ENCODE measurements at places on chromosomes 6 and 20.

GRCh38 chr6:53251033-53251672 is 97.6 kb downstream of the ELOVL5 start:
- peak; percentile 22 for DNase-seq

- DNase-seq, result no peak
Observed at GRCh38 chr6:54578261-54578660, 268.3 kb upstream of the FAM83B start.

GRCh38 chr6:75991941-75992340 is 80.5 kb downstream of the IMPG1 start:
- DNase-seq, result no peak

- peak; percentile 11 for DNase-seq
Observed at GRCh38 chr6:160919723-160920440, 71.7 kb upstream of the MAP3K4 start.

DNA sequence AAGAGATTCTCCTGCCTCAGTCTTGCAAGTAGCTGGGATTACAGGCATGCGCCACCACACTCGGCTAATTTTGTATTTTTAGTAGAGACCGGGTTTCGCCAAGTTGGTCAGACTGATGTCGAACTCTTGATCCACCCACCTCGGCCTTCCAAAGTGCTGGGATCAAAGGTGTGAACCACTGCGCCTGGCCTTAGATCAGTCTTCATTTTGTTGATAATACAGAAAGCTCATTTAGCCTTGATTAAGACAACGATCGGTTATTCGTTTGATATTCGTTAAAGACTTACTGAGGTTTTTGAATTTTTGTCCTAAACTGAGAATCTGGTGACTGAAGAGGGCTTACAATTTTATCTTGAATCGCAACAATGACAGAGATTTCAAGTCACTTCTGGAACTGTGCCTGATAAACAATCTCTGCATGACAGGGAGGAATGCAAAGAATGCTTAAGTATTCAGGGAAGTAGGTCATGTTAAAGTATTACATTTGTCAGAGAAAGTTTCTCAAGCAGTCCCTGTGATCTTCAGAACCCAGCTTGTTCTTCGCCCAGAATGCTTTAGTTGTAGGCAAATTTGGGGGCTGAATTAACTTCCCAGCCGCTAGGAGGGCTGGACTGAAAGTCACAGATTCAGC is 14.8 kb downstream of the AKAP12 start:
- peak; percentile 35 for DNase-seq

DNA sequence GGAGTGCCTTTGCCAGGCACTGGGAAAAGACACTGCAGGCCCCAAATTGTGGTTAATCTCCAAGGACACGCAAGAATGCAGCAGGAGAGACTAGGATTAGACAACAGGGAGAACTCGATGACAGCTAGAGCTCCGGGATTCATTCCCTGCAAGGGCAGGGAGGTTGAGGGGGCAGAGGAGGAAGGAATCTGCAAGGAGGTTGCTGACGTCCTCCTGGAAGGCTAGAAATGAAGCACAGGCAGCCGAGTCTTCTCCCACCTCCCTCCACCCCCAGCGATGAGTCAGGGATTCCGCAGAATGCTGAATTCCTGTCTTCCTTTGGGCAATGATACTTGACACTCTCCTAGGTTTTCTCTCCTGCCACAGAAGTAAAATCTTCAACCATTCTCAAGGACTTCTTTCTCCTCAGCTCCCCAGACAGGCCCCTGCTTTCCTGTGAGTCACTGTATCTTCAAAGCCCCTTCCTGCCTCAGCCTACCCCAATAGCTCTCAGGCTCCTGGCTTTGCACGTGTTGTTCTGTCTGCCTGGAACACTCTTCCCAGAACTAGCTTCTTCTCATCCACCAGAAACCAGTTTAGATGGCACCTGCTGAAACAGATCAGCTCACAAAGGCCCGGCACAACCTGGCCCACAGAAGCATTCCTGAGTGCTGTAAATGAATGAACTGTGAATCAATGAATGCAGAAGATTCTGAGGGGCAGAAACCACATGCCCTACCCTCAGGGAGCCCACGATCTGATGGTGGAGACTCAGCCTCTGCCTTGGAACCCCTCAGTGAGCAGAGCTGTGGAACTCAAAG is 85.6 kb downstream of the MRPL14 start:
- DNase-seq, result peak; percentile 81

DNA sequence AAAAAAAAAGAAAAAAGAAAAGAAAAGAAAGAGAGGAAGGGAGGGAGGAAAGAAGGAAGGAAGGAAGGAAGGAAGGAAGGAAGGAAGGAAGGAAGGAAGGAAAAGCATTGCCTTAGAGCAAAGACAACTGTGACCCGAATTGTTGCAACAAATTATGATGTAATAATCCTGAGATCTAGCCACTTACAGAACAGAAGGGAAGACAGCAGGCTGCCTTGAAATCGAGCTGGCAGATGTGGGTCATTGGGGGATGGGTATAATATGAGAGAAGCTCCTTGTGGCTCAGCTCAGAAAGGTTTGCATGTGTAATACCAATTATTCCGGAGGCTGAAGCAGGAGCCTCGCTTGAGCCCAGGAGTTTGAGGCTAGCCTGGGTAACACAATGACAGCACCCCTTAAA is 208.1 kb upstream of the PROKR2 start:
- DNase-seq, result no peak

DNA sequence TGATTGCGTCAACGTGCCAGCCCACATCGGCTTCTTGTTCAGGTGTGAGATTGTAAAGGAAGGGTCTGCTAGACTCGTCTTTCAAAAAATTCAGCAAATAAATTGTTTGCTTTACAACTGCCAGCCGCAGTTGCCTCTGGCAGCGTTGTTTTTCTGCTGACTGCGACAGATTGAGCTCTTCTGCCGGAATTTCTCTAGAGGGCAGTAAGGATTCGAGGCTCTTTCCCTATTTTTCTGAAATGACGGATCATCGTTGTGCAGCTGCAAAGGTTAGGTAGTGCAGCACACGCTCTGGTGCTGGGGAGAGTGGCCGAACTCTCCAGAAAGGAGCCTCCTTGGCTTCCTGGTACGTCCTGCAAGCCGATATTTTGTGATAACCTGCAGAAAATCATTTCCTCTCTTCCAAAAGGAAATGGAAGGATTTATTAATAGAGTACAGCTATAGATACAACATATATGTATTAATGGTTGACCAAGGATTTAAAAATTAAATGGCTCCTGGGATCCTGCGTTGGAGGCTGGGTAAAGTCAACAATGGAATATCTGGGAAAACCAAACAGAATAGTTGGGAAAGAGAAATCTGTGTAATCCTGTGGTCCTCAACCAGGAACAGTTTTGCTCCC is 121.9 kb upstream of the ZFP64 start:
- DNase-seq, result peak; percentile 38

DNA sequence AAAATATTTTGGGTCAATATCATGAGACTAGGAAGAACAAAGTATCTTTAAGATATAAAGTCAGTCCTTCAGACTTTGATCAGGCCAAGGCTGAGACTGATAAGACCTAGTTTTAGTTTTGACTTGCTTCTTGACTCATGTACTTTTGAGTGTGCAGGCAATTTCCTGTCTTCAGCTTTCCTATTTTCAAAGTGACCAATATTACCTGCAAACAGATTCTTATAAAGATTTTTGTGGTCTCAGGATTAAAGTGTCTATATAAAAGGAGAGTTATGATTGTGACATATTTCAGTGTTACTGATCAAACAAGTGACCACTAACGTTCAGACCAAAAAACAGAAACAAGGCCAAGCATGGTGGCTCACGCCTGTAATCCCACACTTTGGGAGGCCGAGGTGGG is 36.0 kb upstream of the AKIRIN2 start:
- no peak for DNase-seq

- DNase-seq, result no peak
Observed at GRCh38 chr6:9540126-9540525, 874.7 kb downstream of the TFAP2A start.

DNA sequence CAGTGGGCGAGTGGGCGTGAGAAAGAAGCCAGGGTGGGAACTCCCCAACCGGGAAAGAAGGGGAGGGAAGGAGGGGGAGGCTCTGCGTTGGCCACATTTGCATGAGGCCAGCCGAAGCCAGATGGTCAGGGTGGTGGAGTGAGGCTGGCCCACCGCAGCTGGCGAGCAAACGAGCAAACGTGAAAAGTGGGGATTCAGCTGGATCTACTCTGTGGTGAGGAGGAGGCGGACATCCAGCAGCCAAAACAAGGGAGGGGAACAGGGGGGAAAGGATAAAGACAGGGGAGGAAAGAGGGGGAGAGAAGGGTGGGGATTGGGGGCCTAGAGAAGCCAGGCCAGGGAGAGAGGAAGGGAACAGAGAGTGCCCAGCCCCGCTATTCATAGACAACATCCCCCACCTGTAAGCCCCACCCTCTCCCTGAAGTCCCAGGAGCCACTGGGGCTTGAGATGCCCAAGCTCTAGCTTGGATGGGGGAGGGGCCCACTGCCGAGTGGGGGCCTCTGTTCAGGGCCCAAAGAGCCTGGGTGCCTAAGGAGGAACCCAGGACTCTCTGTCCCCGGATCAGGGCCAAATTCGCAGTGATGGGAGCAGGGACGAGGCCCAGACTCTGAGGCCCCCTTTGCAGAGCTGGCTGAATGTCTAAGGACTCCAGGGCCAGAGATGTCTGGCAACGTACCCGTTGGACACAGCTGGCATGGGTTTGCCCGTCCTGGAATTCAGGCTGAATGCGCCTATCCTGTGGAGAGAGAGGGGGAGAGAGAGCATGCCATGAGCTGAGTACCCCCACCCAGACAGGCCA is 45.1 kb downstream of the CPNE5 start:
- no peak for DNase-seq

DNA sequence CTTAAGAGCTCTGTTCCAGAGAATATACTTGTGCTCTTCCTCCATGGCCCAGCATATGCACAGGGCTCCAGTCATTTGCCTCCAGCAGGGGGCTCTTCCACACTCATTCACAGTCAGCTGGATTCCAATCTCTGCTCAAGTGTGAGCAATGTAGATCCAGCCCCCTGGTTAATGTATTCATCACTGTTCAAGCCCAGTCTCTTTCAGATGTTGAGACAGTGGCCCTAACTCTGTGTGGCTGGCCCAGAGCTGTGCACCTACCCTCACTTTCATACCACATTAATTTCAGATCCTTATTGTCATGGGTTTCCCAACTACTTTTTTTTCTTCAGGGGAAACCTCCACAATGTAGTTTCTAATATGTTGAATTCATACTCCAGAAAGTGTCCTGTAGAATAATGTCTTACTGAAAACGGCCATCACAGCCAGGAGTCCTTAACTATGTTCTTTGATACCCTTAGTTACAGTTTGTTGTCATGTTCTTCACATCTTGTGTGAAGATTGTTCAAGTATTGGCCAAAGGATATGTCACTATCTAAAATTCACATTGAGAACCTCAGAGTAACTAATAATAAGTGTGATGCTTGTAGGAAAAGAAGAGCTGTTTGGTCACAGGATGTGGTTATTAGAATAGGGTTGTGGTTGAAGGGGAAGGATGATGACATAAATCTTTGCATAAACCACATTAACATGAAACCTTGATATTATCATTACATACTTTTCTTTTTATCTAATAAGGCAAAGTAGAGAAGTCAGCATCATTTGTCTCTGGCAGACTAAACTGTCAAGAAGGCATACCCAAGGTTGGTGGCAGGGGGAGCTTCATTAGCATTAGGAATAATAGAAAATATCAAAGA is 14.4 kb upstream of the HLA-DQA1 start:
- DNase-seq, result no peak

GRCh38 chr6:97293198-97293696 is 10.2 kb upstream of the MMS22L start:
- DNase-seq, result no peak

- DNase-seq, result no peak
Observed at GRCh38 chr6:128162423-128162822, 261.6 kb upstream of the THEMIS start.

DNA sequence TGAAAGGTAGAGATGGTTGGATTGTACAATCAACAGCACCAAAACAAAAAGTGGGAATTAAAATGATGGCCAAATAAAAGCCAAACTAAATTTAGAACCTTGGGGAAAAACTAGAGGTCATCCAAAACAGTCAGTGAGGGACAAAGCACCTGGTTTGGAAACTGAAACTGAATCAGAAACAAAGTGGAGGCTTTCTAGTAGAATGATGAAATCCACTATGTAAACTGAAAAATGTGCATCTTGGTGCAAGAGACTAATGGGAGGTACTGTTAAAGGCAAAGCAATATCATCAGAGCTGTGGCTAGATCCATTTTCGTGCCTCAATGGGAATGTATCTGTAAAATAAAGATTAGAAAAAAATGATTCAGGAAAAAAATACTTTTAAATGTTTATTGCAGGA is 380.0 kb upstream of the GJE1 start:
- peak; percentile 25 for DNase-seq

- no peak for DNase-seq
Observed at GRCh38 chr6:106283481-106283880, 42.1 kb downstream of the ATG5 start.

DNA sequence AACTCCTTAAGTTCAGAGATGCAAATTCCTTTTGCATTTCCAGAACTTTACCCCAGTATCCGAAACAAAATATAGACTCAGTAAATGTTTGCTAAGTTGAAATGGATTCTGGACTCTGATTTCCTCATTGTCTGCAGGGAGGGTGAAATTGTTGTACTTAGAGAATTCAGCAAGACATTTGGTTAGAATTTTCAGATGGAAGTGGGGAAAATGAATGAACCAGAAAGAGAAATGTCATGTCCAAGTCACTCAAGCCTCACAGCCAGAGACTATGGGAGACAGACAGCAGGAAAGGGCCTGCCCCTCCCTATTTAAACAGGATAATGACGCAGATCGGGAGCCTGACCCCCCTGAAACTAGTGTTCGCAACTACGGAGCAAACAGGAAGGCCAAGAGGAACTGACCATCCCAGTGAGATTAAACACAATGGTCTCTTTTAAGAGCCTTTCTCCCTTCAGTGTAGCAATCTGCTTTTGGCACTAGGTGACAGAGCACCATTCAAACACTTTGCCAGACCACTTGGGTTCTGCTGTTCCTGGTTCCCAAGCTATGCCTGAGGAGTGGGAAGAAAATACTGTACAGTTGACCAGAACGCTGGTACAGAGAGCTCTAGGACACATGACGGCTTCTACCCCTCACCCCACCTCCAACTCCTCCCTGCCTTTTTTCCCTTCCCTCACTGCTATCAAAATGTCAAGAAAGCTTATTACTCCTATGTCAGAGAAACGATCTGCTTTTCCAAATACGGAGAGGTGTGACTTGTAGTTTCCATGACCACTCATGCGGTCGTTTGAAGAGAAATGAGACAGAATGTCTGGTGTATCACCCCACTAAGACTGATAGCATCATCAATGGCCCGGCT is 13.7 kb downstream of the NEDD9 start:
- no peak for DNase-seq

GRCh38 chr6:89797317-89797716 is 22.3 kb downstream of the MDN1 start:
- DNase-seq, result no peak

DNA sequence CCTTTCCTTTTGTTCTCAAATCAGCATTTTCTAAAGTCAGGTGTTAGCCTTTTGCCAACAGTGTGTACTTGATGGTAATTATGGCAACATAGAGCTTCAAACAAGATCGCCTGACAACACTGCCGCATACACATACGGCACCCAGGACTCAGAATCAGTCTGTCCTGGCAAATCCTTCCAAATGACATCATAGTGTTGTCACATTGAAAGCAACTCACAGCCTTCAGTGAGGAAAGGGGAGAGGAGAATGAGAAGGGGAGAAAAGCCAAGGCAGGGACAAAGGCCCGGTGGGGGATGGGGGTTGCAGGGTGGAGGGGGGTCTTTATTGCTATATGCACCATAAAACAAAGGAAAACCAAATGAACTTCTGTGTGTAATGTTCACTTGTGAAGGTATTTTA is 65.7 kb upstream of the PTGIS start:
- DNase-seq, result no peak

Measured in trophoblast cell (in vitro differentiated cells and primary cell).